Right ventricle myocardium inferior (tissue), 1 donor: ENCODE measurements at places on chromosomes 7 and 10. TPM values are rescaled to one million over a fixed set of nuclear protein-coding genes. Genes with fewer than 3 reads are reported as not detected.

Gene MINDY3
- total RNA-seq: 16.7 TPM

Gene GIMAP8
- 14.9 TPM for total RNA-seq

- DNase-seq: no peak
Observed at GRCh38 chr10:3901370-3901769, 116.4 kb upstream of the KLF6 start.

DNA sequence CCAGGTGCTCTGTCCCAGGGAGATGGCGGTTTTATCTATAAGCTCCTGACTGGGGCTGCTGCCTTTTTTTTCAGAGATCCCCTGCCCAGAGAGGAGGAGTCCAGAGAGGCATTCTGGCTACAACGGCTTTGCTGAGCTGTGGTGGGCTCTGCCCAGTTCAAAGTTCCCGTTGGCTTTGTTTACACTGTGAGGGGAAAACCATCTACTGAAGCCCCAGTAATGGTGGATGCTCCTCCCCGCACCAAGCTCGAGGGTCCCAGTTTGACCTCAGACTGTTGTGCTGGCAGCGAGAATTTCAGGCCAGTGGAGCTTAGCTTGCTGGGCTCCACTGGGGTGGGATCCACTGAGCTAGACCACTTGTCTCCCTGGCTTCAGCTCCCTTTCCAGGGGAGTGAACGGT lies 16.4 kb upstream of the SLC26A5 start:
- DNase-seq: no peak

DNA sequence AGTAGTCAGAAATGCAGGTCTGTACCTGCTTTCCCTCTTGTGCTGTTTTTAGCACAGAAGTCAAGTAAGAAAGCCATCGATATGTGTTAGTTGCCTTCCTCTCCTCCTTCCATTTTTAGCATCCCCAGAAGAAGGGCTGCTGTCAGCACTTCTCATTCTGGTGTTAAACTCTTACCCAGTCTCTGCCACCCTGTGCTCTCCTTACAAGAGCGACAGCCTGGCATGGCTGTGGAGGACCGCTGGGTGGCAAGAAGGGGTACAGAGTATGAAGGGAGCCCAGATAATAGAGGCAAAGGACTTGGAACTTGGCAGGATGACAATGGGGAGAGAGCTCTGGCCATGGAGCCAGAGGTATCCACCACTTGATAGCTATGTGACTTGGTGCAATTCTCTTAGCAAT lies 103.5 kb downstream of the RPS24 start:
- no peak for DNase-seq

DNA sequence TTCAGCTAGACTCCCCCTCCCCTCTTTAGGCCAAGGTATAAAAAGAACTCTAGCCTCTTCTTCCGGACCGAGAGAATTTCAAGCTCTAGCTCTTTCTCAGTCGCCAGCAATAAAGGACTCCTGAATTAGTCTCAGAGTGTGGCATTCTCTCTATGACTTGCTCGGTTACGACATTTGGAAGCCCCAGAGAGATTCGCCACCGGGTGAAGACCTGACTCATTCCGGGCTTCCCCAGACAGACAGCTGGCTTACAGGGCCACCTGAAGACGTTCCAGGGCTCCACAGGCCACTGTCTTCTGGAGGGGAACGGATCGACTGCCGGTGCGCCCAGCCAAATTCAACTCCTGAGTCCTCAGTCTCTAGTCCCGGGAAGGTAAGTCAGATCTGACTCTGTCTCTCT lies at the start of gene AKR1B15:
AKR1B15 (plus strand) TSS at position 234 of the 400 bp plus-strand sequence. CDS start 15,510 bp downstream, outside the sequence.
- no peak for DNase-seq

- DNase-seq: no peak
Observed at GRCh38 chr7:146414937-146415336, 298.3 kb downstream of the CNTNAP2 start.

DNA sequence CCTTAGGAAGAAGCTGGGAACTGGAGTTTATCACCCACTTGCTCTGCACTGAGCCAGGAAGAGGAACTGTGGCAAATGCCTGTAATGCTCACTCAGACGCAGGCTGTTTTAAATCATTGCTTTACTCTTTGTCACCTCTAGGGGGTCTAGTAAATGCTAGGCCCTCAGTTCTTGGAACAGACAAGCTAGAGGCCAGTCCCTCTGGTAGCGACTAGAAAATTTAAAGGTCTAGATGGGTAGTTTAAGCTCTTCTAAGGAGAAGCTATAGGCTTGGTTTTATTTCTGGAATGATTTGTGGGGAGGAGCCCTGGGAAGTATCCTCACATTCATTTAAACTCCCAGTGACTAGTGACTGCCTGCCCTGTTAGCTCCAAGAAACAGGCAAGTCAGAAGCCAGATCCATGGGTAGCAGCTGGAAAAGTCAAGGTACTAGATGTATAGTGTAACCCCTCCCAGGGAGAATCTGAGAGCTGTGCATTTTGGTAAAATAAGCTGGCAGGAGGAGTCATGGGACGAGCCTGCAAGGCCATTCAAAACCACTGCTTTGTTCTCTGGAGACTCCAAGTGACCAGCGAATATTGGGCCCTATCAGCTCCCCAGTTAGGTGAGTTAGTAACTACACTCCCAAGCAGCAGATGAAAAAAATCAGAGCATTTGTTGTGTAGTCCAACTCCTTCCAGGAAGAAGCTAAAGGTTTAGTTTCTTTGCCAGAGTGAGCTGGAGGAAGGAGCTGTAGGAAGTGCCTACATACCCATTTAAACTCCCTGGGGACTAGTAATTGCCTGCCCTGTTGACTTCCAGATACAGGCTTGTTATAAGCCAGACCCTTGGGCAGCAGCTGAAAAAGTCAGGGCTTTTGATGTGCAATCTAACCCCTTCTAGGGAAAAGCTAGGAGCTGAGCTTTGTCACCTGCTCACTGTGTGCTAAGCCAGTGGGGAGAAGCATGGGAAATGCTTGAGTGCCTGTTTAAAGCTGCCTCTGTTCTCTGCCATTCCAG lies 68.9 kb downstream of the DYNC1I1 start:
- no peak for DNase-seq

DNA sequence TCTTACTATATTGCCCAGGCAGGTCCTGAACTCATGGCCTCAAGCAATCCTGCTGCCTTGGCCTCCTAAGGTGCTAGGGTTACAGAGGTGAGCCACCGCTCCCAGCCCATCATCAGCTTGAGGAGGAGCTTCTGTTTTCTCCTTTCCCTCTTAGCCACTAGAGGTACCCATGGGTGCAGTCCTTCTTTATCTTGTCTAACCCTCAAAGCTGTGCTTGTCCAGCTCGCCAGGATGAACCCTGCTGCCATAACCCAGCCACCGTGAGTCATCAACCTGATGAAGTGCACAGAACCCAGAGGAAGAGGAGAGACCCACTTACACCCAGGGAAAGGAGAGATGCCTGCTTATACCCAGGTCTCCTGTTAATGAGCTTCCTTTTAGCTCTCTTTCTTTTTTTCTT lies 133.4 kb downstream of the CUL2 start:
- DNase-seq: no peak

- DNase-seq: no peak
Observed at GRCh38 chr10:88853155-88853881, 1.7 kb upstream of the ANKRD22 start.

DNA sequence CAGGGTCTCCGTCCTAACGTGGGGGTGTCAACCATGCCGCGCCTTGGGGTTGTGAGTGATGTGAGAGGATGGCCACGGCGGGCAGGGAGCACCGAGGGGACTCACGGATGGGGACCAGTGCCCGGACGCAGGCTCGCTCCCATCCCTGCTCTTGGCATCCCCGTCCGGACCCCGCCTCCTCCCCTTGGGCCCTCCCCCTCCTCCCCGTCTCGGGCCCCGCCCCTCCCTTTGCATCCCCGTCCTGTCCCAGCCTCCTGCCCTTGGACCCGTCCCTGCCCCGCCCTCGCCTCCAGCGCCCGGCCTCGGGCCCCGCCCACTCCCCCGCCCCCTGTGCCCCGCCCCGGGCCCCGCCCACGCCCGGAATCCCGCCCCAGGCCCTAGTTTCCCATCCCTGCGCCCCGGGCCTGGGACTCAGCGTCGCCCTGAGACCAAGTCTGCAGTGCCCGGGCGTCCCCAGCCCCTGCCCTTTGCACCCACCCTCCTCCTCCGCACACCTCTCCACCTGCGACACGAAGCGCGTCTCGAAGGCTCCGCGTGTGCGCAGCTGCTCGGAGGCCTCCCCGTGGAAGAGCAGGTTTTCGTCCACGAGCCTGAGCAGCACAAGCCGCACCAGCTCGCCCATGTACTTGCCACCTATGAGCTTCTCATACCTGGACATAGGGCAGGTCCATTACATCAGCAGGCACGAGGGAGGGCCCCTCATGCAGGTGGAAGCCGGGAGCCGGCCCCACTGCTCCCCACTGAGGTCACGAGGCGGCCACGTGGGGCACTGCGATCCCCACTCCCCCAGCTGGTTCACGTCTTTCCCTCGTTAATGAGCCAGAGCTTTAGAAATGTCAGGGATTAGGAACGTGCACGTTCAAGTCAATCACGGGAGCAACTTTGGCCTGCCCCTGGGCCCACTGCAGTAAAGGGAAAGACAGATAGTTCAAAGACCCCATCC lies 5.1 kb upstream of the MYL7 start:
- DNase-seq: peak; percentile 90

DNA sequence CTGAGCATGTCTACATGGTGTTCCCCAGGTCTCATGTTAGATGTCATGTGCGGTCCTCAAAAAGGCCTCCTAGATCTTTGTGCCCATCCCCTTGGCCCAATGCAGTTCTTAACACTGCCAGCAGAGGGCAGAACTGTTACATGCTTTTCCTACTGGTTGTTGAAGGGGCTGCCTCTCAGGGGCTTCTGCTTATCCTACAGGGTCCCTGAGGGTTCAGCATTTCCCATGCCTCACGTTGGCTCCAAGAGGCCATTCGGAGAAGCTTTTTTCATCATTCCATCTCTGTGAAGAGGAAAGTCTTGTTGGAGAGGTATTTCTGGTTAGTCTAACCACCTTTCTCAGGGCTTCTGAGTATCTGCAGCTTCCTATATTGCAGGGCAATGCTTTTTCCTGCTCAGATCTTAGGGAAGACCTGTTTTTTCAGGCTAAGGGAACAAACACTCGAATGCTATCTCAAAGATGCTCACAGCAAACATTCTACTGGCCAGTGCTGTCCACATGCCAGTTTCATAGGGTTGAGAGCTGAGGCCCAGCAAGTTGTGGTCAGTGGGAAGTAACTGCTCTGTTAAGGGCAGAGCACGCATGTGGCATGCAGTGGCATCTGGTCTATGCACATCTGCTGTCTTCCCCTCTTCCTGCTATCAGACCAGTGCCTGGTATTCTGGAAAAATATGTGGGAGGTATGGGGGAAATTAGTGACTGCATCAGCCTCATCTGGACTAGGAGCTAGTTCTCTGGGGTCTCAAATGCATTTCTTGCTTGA lies 31.5 kb downstream of the MBL2 start:
- no peak for DNase-seq

DNA sequence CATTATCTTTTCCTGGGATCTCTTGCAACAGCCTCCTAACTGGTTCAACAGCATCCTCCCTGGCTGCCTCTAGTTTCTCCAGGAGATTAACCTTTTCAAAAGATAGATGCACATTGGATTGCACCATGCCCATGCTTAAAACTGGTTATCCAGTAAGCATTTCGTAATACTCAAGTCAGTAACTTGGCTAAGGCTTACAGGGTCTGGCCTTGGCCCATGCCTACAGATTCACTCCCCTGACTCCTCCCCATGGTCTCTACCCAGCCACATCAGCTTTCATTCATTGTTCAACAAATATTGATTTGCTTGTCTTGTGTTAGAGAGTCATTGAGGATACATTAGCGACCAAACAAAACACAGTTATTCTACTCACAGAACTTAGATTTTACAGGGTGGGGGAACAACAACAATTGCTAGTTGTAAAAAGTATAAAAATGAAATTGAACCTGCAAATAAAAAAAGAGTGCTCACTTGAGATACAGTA lies 1.8 kb upstream of the KIF20B start:
- no peak for DNase-seq
